Kidney glomerular epithelial cell (primary cell): ENCODE measurements at places on chromosomes 6 and 20.

DNA sequence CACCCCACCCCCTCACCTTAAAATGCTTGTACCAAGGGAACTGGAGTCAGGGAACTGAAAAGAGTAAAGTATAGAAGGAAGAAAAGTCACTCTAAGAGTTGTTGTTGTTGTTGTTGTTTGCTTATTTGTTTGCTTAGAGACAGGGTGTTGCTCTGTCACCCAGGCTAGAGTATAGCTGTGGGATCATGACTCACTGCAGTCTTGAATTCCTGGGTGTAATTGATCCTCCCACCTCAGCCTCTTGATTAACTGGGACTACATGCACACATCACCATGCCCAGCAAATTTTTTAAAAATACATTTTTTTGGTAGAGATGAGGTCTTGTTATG lies 681.6 kb upstream of the GJE1 start:
- DNase-seq = no peak

GRCh38 chr6:128403618-128404444 lies 116.6 kb downstream of the PTPRK start:
- DNase-seq = no peak

- no peak for DNase-seq
These were observed 113.9 kb downstream of the HFE start for GRCh38 chr6:26200918-26201721.

- DNase-seq = no peak
These were observed 81.0 kb upstream of the SNX9 start for GRCh38 chr6:157741948-157742556.

DNA sequence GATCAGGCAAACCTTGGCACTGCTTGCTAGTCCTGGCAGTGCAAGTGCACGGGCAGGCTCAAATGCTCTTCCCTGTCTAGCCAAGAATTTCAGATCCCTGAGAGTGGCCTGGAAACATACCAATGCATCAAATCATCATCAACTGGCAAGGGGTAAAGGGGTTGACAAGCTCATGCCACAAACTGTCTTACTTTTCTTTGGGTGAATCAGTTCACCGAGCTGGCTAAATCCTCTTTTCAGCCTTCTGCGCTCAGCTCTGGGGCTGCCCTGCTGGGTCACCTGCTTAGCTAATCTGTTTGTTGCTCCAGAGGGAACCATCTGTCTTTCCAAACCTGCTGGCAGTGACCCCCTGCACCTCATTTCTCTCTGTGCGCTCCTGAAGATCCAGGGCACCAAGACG lies 59.5 kb downstream of the LYRM4 start:
- DNase-seq = peak; percentile 11

DNA sequence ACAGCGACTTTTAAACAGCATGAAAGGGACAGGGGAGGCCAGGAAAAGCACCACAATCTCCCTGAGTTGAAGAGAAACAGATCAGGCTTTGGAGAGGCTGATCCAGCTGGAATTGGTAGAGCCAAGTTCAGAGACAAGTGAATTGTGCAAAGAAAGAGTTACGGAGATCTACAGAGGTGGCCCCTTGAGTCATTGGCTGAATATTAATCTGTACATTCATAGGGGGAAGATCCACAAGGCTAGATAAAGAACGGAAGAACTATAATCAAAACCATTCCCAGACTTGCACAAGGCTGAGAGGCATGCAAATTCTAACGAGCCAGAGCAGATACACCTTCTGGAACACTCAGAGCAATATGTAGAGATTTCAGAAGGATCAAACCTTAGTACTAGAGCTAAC lies 14.2 kb upstream of the FOXQ1 start:
- peak; percentile 10 for DNase-seq

- DNase-seq = no peak
These were observed 880 bp downstream of the ADNP start for GRCh38 chr20:50930139-50930975.

- no peak for DNase-seq
These were observed 63.0 kb downstream of the IGF2R start for GRCh38 chr6:160031871-160032270.

DNA sequence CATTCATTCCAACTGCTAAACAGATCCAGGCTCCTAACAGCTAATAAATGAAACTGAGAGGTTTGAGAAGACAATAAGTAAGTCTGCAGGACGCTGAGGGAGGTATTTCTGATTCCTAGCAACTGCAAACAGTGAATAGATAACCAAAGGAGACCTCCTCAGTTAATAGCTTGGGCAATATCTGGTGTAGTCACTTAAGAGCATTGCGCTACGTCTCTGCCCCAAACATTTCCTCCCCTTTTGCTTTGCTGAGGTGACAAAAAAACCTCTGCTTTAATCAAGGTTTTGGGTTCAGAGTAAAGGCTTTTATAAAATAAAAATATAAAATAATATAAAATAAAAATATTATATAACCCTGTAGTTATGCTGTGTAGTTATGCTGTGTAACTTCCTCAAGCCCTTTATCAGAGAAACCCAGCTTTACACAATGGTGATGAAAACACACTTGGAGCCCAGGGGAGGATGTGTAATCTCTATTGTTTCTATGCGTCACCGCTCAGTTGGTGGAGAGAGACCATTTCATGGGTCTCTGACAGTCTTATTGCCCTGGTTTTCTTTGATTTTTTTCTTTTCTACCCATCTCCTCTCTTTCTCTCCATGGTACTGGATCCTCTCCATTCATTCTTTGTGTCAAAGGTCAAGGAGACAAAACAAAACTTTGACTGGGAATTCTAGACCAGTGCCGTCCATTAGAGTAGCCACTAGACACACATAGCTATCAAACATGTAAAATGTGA lies 18.9 kb upstream of the CALHM5 start:
- DNase-seq = peak; percentile 9

DNA sequence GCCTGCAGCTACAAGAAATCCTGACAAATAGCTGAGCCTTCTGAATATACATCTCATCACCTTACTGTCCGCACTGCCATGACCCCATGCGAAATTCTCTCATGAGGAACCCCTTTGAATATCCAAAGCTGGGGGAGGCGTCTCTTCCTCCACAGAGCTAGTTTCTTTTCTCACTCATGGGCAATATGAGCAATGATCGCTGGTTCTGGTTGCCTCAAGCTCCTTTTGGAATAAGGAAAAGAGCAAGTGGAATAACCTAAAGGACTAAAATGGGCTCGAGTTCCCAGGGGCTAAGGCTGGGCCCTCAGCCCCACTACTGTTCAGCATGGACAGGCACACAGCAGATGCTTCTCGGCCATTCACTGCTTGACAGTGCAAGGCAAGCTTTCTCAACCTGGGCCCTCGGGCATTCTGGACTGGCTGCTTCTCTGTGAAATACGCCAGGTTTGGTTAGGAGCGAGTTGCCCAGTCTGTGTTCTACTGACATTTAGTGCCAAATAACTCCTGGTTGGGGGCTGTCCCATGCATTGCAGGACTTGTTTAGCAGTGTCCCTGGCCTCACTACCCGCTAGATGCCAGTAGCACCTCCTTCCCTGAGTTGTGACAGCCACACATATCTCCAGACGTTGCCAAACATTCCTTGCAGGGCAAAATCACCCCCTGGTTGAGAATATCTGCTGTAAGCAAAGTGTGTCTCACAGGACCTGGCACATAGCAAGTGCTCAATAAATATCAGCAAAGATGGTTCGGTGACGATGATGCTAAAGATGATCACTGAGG lies 156.8 kb downstream of the CEBPB start:
- DNase-seq = no peak

GRCh38 chr6:25709761-25710160 lies 44.8 kb upstream of the SLC17A4 start:
- no peak for DNase-seq

- DNase-seq = no peak
These were observed 18.0 kb downstream of the HECA start for GRCh38 chr6:139152892-139153271.

DNA sequence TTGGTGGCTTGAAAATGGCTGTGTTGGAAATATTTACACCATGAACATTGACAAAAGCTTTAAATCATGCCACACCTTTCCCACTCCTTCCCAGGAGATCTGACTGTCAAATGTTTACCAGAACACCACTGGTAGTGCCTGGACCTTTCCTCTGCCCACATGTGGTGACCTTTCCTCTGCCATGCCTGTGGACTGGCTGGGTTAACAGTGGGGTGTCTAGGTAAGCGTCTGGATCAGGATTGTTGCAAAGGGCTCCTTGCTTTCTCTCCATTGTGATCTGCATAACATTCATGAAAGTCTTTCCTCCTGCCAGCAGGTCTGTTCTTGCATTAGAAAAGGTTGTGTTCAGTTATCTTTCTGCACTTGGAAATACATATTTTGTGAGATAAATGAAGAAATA lies 572.7 kb downstream of the DHX35 start:
- no peak for DNase-seq

DNA sequence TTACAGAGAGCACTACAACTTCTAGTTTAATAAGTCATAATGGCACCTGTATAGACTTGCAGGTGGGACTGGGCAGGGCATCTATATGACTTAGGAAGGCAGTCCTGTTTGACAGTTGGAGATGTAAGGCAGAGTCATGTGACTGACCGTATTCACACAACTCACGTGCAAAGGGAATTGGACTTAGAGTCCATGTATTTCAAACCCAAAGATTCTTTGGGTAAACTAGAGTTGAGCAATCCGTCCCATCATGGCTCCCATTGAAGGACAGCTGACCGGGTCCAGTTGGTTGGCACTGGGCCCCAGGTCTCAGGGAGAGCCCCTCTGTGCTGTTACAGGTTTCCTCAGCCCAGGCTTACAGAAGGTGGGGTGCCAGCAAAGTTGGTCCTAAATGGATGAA lies 121.9 kb downstream of the ARID1B start:
- no peak for DNase-seq

DNA sequence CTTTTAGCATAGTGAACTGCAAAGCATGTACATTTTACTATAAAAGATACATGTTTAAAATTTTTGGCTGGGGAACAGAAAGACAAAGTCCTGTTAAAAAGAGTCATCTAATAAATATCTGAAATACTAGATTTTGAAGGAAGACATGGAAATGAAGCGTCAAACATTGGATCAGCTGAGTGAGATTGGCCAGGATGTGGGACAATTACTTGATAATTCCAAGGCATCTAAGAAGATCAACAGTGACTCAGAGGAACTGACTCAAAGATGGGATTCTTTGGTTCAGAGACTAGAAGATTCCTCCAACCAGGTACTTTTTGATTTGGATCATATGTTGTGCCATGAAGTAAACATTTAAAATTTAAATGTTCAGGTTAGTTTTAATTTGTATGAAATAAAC lies 162.3 kb downstream of the UTRN start:
- DNase-seq = peak; percentile 11

DNA sequence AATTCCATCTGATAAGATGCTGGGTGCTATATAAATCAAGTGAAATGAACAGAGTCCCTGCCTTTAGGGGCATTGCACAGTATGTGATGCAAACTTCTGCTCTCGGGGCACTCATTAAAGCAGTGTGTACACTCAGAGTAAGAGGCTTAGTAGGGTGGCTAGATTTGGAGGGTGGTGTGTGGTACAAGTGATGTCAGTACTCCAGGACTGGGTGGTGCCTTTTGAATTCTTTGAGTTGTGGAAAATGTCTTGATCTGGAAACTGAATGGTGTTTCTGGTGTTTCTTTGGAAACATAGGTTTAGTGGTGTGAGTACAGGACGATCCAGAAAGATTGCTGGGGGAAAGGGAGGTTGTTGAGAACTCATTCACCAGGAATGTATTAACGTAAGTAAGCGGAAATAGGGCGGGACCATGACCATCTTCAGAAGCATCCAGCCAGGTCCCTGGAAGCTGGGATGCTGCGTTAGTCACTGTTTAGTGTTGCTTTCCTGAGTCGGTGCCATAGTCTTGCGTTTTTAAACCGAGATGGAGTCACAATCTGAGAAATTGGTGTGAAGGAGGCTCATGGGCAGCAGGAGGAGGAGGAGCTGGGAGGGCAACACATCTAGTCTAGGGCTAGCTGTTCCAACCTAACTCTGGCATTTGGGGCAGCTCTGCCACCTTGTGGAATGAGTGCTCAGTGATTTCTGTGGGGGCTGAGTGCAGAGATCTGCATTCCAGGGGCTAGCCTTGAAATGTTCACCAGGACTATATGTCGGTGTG lies 70.3 kb downstream of the SCAND1 start:
- DNase-seq = peak; percentile 94

GRCh38 chr20:13788167-13788834 lies 3.5 kb downstream of the NDUFAF5 start:
- peak; percentile 34 for DNase-seq

DNA sequence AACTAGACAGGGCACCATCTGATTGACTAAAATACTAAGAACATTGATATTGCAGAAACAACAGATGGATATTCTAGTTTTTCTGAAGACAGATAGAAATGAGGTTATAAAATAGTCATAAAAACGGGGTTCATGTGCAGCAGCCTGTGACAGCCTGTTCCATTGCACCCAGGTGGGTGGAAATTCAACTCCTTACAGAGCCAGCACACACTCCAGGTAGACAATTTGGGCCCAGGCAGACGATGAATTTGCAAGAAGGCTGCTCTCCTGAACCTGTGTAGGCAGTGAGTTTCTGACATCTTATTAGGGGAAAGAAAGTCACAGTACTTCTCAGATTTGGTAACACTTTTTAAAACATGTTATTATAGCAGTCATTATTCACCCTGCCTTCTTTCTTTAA lies 414.1 kb downstream of the PHF3 start:
- no peak for DNase-seq

DNA sequence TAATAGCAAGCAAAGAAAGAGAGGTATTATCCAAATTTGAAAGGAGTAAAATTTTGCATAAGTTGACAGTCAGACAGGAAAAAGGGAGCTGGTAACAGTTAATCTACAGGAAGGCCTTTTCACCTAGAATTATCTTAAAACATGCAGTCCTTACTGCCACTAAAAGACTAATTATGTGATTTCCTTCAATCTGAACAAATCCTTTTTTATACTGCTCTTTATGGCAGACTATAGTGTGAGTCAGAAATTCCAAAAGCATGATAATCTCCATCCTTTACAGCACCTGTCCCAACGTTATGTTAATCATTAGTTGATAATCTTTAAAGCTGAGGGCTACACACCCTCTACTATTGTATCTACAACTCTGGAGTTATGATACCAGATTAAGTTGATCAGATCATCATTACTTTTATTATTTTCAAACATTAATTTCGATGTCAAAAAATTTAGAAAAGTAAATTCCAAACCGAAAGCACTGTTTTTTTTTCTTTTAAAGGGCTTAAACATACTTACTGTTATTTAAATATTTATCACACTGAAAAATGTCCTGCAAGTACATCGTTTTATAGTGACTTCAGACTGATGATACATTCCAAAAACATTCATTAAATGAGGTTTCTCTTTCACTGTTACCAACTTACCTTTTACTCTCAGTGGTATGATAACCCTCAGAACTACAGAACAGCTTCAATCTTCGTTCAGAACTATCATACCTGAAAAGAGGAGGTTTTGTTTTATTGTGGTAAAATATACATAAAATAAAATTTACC lies 33.2 kb upstream of the AKAP7 start:
- peak; percentile 77 for DNase-seq

GRCh38 chr6:45434381-45434700 lies 56.6 kb upstream of the SUPT3H start:
- DNase-seq = no peak

DNA sequence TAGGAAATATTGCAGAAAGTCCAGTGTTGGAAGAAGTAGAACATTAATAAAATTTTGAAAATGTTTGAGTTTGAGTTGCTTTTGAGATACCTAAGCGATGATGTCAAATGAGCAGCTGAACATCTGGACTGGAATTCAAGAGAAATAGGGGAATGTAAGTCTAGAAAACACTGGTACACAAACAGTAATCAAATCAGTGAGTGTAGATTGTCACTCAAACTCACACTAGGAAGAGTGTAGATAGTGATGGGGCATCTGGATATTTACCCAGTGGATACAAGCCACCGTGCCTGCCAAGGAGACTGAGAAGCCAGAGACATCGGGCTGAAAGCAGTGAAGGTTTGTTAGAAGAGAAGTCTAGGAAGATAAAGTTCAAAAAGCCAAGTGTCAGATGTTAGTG lies 2.2 kb downstream of the HMGCLL1 start:
- DNase-seq = no peak

- no peak for DNase-seq
These were observed 296.5 kb upstream of the SLC35B3 start for GRCh38 chr6:8731874-8732273.
